Upper lobe of left lung (tissue), 6 donors: ENCODE measurements at places on chromosomes 2 and 18.

GRCh38 chr2:174717273-174717672 is 47.0 kb downstream of the CHRNA1 start:
- DNase-seq, result no peak

GRCh38 chr2:129777146-129777545 is 202.3 kb upstream of the RAB6C start:
- no peak for DNase-seq

GRCh38 chr2:131023758-131024157 is 69.5 kb downstream of the FAM168B start:
- no peak for DNase-seq

DNA sequence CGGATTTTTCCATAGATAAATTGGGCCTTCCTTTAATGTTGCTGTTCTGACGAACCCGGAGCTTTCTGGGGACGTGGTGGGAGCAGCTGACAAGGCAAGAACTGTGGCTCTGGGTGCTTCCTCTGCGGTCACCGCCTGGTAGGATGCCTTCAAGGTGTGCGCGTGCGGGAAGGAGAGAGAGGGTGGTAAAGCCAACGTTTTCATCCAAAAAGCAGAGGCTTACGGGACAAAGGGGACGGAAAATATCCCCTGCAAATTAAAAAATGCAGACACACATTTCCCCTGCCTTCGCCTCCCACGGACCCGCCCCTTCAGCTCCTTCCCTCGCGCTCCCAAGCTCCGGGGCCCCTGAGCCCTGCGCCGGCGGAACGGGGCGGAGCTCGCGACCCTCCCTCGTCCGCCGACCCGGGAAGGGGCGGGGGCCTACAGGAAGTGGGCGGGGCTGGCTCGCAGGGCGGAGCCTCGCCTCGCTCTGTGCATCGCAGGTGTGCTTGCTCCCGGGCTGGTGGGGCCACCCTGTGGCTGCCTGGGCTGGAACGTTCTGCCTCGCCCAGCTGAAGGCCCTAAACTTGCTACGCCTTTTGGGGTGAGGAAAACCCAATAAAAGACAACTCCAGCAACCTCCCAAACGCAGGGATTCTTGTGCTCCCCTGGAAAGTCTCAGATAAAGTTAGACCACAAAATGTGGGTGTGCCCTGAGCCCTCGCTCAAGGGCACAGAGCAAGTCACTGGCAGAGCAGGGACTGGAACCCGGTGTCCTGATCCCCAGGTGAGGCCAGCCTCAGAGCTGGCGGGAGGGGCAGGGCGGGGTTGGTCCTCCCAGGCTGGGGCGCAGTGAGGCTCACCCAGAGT is 25.4 kb upstream of the SLC66A3 start:
- peak; percentile 95 for DNase-seq

DNA sequence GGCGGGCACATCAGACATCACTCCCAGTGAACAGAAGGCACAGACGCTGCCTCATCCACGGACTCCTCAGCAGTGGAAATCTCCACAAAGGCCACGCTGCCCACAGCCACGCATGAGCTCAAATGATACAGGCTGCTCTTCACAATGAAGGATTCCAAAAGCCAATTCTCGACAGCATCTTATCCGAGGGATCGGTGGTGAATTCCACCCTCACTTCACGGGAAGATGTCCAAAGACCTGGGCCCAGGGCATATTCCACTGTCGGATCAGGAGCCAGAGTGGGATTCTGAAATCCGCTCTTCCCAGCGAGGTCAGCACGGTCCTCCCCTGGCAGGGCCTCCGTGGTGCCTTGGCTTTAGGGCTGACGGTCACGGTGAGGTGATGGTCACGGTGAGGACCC is 55.8 kb downstream of the EIPR1 start:
- DNase-seq, result no peak

DNA sequence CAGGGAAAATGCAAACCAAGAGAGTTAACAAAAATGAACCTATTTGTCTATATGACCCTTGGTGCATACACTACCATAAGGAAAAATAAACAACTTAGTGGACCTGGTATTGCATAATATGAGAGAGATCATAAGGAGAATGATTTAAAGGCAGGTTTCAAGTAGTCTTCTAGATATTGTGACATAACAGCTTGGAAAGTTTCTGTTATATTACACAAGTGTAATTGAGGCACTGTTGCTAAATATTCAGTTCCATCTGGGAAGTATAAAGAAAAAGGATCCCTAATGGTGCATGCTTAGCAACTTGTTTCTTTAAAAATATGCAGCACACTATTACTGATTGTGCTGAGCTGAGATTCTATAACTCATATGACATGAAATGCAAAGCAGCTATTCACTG is 252.2 kb upstream of the SPHKAP start:
- no peak for DNase-seq

GRCh38 chr2:22221006-22221405 is 1097.2 kb downstream of the TDRD15 start:
- no peak for DNase-seq

GRCh38 chr2:70019096-70019495 is 57.7 kb upstream of the ASPRV1 start:
- DNase-seq, result no peak

GRCh38 chr2:121010998-121011397 is 274.0 kb downstream of the TFCP2L1 start:
- no peak for DNase-seq

DNA sequence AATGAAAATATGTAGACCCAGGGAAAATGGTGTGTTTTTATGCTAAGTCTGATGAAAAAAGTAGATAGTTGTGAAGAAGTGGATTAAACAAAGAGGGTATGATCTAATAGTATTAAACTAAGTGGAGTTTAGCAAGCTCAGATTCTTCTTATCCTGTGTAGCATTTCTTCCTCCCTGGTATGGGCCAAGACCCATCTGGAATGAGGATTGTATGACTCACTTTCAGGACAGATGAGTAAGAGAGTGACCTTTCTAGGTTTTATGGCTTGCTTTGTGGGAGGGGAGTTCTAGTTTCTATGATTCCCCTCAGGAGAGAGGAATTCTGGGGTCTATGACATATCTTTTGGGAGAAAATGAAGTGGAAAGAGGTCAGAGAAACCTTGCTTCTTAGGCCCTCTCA is 550.1 kb downstream of the SPAG16 start:
- no peak for DNase-seq

DNA sequence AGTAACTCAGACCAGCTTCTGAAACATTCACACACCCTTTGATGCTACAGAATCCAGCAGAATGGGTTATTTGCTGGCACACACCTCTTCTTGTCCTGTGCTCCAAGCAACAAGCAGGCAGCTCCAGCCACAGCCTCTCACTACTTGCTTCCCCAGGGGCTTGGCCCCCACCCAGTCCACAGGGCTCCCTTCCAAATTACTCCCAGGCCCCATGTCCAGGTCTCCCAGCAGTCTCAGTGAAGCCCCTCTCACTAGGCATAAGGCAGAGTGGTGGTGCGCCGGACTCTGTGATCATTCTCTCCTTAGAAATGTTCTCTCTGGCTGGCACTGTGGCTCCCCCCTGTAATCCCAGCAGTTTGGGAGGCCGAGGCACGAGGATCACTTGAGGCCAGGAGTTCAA is 25.9 kb downstream of the ITM2C start:
- no peak for DNase-seq

DNA sequence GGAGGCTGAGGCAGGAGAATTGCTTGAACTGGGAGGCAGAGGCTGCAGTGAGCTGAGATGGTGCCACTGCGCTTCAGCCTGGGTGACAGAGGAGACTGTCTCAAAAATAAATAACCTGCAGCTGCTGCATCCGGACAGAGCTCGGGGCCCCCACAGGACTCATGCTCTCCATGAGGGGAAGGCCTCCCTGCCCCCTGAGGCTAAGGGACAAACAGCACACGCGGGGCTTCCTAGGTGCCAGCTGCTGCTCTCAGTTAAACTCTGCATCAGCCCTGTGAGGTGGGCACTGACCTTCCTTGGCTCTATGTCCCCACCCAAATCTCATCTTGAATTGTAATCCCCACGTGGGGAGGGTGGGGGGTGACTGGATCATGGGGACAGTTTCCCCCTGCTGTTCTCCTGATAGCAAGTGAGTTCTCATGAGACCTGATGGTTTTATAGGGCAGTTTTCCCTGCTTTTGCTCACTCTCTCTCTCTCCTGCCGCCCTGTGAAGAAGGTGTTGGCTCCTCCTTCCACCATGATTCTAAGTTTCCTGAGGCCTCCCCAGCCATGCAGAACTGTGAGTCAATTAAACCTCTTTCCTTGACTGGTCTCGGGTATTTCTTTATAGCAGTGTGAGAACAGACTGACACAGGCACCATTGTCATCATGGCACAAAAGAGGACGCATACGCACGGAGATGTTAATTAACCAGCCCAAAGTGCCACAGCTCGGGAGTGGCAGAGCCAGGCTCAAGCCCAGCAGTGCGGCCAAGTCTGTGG is 49.9 kb upstream of the TAF1B start:
- DNase-seq, result no peak

GRCh38 chr2:32523686-32524085 is 104.2 kb upstream of the TTC27 start:
- DNase-seq, result no peak

GRCh38 chr18:48801728-48802542 is 148.8 kb downstream of the SMAD7 start:
- DNase-seq, result no peak

DNA sequence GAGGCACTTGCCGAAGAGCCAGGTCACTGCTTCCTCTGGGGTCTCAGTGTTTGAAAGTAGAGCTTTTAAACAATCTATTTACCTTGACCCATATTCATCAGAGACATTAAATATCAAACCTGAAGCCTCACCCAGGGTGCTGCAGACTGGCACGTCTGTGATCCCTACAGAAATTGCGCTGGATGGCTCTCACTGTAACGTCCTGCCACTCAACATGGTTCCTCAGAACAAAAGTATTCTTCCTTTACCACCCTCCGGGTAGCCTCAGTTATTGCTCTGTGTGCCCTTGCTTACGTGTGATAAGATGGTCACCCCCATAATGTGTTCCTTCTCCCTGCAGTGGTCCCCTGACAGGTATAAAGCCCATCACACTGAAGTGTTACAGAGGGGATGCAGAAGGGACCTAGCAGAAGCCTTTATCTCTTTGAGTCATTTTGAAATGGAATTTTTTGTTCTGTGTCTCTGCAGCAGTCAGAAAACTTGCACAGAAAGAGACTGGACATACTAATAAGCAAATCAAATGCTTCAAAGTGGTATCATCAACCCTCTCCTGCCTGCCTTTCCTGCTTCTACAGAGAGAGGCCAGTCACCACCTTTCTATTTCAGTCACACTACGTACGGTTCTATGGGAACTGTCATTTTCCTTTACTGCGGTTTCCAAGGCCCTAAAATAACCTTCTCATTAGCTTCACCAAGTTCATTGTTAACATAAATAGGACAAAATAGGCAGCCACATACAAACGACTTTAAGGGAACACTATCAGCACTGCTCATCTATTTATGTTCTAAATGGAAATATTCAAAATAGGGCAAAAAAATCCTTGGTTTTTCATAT is 86.8 kb downstream of the METTL8 start:
- DNase-seq, result no peak

- DNase-seq, result no peak
Measured at GRCh38 chr2:241720560-241720959, 13.9 kb upstream of the D2HGDH start.

GRCh38 chr2:85278361-85278760 is 49.4 kb downstream of the TGOLN2 start:
- DNase-seq, result no peak

DNA sequence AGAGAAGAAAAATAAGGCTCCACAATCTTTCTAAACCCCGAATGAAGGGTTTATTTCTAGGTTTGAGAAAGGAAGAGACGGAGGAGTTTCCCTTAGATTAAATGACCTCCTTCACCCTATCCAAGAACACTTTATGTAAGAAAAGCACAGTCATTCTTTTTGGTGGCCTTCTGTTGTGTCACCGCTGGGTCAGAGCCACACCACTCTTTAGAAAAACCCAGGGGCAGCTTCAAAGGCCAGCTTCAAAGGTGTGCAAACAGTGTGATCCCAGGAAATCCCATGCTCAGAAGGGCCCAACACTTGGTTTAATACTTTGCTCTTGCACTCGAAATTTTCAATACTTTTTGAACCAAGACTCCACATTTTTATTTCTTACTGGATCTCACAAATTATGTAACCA is 7.1 kb downstream of the ST8SIA3 start:
- no peak for DNase-seq

DNA sequence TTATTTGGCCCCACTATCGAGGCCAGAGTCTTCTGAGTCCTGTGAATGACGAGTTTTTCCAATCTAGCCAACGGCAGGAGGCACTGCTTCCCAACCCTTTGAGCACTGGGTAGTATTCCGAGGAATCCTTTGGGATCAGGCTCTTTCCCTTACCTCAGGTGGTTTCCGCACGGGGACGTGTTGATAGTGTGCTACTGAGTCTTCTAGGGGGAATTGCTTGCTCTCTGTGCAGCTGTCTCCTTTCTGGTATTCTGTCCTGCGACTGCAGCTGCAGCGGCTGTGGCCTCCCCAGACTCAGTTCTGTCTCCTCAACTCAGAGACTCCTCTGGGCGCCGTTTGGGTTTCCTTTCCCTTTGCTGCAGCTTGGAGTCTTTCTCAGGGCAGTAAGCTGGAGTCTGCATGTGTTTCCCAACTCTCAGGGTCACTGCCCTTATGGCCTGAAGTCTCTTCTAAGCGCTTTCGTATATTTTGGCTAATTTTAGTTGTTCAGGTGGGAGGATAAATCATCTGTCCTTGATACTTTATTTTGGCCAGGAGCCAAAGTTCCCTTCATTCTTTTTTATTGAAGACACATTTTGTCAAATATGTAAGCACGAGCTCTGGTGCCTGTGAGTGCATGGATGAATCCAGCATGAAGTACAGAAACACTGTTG is 118.4 kb downstream of the MAP4K4 start:
- no peak for DNase-seq
